KG1 (cell line): ENCODE measurements at places on chromosomes 2 and 18.

DNA sequence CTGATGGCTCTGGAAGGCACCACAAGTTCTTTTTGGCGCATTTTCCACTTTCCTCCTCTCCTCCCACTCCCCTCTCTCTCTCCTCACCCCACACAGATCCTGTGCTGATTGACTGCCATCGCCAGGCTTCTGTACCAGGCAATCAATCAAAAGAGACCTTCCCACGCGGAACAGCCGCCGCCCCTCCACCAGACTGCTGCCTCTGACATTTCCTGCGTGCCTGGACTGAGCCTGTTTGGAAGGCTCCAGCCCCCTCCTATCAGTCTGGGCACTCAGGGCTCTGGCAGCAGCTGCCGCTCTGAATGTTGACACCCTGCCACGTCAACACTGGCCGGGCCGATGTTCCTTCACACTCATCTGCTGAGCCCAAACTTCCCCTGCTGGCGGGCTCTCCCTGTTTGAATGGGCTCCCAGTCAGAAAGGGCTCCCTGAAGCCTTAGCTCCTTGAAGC, 467.7 kb downstream of the EPHA4 start:
- no peak for DNase-seq

GRCh38 chr2:69353360-69353759, 33.7 kb downstream of the GFPT1 start:
- DNase-seq = no peak

- DNase-seq = no peak
Observed at GRCh38 chr2:224831530-224831929, 115.4 kb upstream of the CCDC195 start.

DNA sequence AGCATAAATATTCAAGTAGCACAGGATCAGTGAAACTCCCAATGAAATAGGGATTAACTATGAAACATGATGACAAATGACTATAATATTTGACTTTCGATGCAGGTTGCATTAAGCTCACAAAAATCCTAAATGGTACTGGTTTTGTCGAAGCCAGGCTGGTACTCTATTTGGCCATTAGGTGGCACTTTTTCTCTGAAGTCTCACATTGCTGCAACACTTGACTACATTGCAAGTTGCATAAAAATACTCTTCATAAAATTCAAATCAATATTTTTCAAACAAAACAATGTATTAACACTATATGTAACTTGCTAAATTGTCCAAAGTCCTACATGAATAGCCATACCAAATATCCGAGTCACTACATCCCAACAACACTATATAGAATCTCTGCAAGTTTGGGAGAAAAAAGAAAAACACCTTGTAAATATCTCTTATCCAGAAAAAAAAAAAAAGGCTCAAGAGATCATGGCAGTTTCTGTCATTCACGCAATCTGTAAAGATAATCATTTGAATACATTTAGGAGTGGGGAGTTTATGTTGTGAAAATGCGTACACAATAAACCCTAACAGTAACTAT, 9.5 kb downstream of the RTTN start:
- DNase-seq = no peak

DNA sequence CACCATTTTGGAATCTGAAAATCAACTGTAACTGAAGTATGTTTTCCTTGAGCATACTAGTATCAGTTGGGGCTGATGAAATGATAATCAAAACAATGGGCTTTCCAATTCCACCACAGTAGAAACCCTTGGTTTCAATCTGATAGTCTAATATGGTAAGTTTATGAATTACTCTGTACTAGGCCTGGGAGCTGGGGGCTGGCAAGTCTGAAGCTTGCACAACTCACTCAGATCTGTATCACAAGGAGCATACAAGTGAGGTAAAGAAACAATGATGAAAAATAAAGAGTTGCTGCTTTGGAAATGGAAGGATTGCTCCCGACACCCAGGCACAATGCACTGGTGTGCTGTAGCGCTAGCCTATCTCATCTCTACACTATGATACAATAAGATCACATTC, 19.4 kb downstream of the ZEB2 start:
- no peak for DNase-seq

- DNase-seq = no peak
Observed at GRCh38 chr2:237714690-237715458, 83.7 kb upstream of the RBM44 start.

DNA sequence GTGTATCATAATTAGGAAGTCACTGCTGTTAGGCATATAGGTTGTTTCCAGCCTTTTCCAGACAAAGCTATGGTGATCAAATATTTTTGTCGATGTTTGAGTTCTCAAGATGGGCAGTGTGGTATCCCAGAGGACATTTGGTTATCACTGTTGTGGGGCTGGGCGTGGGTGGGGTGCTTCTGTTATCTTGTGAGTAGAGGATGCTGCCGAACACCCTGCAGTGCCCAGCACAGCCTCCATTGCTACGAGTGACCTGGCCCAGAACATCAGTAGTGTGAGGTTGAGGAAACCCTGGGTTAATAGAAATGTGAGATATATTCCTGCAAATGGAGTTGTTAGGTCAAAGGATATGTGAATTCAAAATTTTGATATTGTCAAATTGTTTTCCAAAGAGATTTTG, 33.2 kb downstream of the ZNF236 start:
- DNase-seq = no peak
